Posterior vena cava (tissue), 2 donors: ENCODE measurements at places on chromosomes 11 and 22. TPM values are rescaled to one million over a fixed set of nuclear protein-coding genes. Genes with fewer than 3 reads are reported as not detected.

Gene PATE2
- total RNA-seq = 0.79 TPM

Gene LRRN4CL
- total RNA-seq = 13.9 TPM

Gene OR4A16
- not detected for total RNA-seq

Gene SHISAL1
- 12.7 TPM for total RNA-seq

Gene PKDREJ
- total RNA-seq = 0.09 TPM

Gene CYB5R3
- 443 TPM for total RNA-seq

Gene PATE4
- not detected for total RNA-seq

GRCh38 chr11:108069947-108070346, 51.4 kb upstream of the ACAT1 start:
- no peak for DNase-seq

GRCh38 chr11:108511851-108512474, 13.8 kb upstream of the POGLUT3 start:
- no peak for DNase-seq

GRCh38 chr11:75700940-75701339, 16.7 kb upstream of the MOGAT2 start:
- DNase-seq = no peak

- DNase-seq = no peak
These were observed 535.0 kb downstream of the TBC1D22A start for GRCh38 chr22:47297261-47298016.

GRCh38 chr11:102733232-102733875, 8.6 kb upstream of the MMP8 start:
- peak; percentile 78 for DNase-seq

GRCh38 chr11:68043349-68044144, 4.7 kb downstream of the TCIRG1 start:
- no peak for DNase-seq

DNA sequence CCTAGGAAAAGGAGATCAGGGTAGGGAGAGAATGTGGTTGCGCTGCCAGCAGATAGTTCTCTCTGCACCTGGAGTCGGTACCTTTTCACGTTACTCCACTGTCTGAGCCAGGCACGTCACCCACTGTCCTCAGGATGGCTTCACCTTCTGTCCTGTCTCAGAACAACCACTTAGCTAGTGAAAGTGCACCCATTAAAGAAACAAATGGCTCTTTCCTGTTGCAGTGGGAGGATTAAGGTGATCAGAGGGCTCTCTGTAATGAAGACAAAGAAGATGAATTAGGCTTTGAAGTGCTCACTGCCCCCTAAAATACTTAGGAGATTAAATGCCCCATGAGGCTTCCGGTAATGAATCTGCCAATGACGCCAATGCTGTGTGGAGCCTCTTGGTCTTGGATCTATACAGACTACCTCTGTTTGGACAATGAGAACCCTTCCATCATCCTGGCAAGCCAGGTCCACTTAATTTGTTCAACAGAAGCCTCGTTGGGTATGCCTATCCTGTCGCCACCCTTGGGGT, 113.7 kb downstream of the INSC start:
- no peak for DNase-seq

GRCh38 chr11:106683435-106683834, 334.8 kb downstream of the GUCY1A2 start:
- no peak for DNase-seq

GRCh38 chr11:130404727-130405126, 23.7 kb downstream of the ADAMTS8 start:
- DNase-seq = no peak

DNA sequence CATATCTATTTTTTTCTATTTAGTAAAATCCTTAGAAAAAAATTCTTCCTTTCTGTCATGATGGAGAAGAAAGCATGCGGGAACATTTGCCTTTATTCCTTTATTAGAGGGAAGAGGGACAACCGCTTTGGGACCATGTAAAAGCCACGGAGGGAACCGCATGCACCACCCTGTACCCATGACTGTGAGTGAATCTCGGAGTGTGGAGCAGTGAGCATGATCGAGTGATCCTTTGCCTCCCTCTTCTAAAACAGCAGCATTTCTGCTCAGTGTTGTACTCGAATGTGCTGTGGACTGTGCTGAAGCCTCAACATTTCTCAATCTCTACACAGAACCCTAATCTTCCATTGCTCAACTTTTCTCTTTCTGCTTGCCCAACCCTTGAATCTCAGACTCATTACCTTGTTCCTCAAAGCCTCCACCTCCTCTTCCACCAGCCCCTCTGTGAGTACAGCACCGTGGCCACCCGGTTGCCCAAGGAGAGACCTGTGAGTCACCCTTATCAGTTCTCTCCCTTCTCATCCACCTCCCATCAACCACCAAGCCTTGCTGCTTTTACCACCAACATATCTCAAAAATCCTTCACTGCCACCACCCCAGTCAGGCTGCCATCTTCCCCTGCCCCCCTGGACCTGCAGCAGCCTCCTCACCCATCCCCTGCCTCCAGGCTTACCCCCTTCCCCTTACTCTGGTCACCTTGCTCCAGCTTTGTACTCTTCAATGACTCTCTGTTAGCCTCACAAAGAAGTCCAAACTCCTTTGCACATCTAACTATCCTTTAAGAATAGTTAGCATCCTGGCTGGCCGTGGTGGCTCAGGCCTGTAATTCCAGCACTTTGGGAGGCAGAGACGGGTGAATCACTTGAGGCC, 103.1 kb downstream of the NAT10 start:
- peak; percentile 73 for DNase-seq

GRCh38 chr11:107924306-107924705, 3.9 kb upstream of the RAB39A start:
- no peak for DNase-seq

DNA sequence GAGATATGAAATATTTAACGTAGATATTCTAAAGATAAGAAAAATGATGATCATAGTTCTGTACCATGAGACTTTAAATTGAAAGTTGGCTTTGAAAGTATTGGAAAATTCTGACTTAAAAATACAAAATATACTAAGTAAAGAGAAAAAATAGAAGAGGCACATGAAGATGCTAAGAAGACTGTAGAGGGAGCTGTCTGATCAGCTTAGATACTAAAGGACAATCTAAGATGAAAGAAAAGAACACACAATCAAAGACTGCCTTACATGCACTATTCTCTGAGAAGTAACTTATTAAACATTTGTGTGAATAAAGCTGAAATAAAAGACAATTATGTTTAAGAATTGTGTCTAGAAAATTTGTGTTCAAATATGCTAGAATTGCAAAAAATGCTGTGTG, 55.1 kb downstream of the RBMXL2 start:
- DNase-seq = no peak

- DNase-seq = peak; percentile 51
These were observed 27.9 kb upstream of the KRTAP5-7 start for GRCh38 chr11:71499125-71499524.

DNA sequence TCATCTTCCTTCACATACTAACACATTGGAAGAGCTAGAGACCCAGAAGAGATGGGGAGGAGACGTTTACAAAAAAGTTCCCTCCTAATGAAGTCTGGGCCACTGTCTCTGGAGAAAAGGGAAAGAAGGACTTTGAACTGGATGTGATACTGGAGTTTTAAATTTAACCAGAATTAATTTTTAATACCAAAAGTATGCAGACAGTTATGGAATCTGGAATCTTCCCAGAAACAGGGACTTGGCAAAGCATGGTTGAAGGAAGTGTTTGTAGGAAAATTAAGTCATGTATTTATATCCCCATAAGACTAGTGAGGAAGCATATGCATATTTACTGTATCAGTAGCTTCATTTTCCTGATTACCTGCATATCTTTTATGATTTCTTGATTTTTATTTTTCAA, 215.5 kb downstream of the TTC28 start:
- DNase-seq = no peak

DNA sequence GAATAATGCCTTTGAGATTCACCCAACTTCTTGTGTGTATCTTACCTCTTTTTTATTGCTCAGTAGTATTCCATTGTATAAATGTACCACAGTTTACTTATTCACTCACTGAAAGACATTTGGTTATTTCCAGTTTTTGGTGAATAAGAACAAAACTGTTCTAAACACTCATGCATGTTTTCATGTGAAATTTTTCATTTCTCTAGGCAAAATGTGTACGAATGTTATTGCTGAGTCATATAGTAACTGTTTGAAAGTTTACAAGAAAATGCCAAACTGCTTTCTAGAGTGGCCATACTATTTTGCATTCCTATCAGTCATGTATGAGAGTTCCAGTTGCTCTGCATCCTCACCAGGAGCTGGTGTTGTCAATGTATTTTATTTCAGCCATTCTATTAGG, 8.8 kb upstream of the EMSY start:
- no peak for DNase-seq

DNA sequence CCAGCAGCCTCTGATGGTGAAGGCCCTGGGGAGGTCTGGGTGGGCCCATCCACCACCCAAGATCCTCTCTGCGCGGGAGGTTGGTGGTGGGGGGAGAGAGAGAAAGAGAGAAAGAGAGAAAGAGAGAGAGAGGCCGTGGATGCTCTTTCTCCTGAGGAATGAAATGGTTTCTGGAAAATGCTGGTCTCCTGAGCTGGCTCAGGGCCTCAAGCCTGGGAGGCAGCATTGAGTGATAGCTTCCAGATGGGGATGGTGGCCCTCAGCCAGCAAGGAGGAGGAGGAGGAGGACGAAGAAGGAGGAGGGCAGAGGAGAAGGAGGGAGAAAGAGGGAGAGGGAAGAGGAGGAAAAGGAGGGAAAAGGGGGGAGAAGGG, 4.6 kb downstream of the TSPAN32 start:
- DNase-seq = peak; percentile 91

DNA sequence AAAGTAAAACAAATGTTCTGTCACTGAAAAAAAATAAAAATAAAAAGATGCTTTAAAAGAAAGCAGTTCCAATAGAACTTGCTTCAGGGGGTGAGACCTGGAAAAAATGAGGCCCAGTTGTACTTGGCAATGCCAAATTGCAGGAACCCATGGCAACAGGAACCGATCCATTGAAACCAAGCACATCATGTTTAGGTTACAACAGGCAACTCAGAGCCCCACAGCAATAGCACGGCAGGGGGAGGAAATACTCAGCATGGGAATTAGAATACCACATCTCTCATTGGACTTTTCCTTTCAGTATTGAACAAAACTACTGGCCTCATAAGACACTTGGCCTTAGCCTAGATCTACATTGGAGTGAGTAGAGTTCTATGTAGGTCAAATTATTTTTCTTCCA, 84.3 kb downstream of the MSANTD4 start:
- no peak for DNase-seq

DNA sequence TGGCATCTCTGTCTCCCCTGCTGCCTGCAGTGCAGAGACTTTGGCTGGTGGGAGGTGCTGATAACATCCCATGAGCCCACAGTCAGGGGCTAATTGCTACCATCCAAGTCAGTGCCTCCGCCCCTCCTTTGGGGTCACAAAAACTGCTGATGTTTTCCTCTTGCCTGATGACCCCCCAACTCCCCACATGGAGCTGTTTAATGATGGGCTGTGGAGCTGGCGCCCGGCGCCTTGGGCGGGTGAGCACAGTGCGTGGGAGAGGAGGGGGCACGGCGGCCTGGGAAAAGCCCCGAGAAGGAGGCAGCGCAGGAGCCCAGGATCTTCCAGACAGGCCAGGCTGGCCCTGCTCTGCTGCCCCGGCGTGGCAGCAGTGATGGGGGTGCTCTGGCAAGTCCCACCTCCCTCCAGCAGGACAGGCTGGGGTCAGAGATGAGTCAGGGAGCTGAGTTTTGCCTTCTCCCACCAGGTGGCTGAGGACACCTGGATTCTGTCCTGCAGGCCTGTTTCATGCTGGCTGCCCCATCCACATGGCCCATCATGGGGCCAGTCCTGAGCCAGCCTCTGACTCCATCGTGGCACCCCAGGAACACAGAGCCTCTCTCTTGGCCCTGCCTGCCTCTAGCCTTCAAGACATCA, 43.8 kb downstream of the NECTIN1 start:
- DNase-seq = no peak

DNA sequence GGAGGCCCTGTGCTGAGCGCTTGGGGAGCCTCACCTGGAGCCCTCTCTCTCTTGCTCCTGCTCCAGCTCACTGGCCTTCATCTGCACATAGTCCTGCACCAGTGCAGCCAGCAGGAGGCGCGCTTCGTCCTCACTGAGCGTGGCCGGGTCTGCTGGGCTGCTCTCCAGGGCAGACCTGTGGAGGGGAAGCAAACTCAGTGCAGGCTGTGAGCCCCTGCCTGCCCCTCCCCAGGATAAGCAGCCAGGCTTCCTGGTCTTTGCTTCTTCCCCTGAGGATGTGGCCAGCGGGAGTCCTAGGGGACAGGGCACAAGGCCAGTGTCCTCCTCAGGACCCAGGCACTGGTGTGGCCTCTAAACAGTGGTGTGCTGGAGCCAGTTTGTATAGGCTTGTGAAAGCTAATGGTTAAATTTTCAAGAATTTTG, 2.2 kb downstream of the CALCA start:
- DNase-seq = peak; percentile 79

GRCh38 chr11:35190804-35191348, 51.9 kb downstream of the CD44 start:
- no peak for DNase-seq

DNA sequence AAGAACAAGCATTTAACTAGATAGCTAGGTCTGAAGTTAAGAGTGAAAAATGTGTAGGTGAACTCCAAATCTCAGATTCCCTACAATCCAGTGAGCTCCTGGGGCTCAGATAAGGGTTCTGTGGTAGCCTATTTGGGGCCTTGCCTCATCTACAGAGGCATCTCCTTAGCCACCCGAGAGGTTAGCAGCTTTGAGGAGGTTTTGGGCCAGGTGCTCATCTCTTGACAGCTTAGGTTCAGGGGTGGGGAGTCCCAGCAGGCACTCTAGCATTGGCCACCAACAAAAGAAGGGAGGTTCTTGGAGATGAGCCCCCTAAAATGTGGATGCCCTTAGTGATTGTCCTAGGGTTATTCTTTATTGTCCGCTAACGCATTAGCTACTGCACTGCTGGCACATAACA, 184.4 kb upstream of the B3GAT1 start:
- DNase-seq = no peak

DNA sequence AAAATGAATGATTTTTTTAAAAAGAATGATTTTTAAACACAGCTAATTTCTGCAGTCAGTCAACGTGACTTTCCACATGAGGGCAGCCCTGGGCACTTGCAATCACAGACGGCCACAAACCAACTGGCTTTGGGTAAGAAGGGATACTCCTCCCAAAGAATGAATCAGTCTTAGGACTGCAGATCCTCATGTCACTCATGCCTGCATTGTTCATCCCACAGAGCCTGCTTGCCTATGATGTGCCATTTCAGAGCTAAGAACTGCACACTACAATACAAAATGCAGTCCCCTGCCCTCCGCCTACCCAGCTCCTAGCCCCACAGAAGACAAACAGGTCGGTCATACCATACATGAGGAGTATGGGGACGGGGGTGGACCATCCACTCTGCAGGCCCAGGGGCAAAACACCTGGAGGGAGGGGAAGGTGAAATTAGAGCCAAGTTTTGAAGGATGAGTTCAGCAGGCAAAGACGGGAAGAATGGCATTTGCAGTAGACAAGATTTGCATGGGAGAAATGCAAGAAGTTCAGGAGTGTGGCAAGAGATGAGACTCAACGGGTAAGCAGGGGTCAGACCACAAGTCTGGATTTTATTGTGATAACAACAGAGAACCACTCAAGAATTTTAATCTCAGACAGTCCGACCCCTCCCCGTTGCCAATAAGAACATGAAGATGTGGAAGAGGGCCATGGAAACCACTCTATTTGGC, 24.7 kb downstream of the PACSIN2 start:
- DNase-seq = no peak
